ENCODE measurements at places on chromosomes 7 and 10.
A peak's percentile ranks its signal among the peaks of the same experiment; 100 is the strongest.

DNA sequence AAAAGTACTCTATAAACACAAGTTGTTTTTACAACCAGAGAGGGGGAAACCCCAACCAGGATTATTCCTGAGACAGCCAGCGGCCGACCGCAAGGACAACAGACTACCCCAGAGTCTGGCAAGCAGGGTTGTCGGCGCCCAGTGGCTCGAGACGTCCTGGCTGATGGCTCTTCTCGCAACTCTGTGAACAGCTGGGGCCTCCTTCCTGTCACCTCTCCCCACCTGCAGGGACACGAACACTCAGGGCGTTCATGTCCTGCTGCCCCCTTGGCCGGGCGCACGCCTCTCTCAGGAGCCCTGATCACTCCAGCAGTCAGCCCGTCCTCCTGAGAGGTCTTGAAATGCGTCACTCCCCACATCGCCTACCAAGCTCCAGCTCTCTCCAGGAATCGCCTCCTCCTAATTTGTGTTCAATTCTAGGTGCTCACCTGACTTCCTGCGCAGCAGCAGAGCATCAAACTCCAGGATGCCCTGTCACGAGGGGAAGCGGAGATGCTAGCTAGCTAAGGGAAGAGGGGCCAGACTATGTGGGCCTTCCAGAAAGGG lies 66.4 kb upstream of the TNRC18 start:
- DNase-seq: no peak

- DNase-seq: no peak
Observed at GRCh38 chr10:64313967-64314366, 792.8 kb downstream of the REEP3 start.

- DNase-seq: no peak
Observed at GRCh38 chr10:113613977-113614690, 49.7 kb downstream of the NRAP start.

DNA sequence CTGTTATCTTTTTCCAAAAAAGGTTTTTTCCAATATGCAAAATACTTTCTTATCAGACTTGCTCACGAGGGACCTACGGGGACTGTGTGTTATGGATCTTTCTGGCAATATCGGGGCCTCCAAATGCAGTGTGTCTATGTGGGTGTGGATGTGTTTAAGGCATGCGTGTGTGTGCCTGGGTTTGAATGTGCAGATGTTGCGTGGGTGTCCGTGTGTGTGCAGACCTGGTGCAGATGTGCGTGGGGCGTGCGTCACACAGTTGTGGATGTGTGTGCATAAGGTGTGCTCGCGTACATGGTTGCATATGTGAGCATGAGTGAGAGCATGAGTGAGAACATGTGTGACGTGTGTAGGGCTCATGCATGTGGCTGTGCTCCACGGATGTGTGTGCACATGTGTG lies 19.7 kb downstream of the NKX6-2 start:
- DNase-seq: no peak

DNA sequence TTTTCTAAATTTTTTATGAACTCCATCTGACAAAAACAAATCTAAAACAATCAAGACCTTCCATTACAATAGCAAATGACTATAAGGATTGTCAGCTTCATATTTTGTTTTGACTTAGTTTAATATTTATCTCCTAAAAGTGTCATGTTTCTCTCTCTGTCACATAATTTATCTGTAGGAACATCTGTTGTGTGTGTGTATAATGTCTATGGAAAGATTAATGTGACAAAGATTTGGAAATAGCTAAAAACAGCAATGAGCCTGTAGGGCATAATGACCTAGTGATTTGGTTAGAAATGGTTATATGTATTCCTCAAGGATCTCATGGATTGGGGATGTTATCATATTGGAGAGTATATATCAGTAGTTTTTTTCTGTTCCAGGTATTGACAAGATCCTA lies 69.6 kb upstream of the MDFIC start:
- no peak for DNase-seq

DNA sequence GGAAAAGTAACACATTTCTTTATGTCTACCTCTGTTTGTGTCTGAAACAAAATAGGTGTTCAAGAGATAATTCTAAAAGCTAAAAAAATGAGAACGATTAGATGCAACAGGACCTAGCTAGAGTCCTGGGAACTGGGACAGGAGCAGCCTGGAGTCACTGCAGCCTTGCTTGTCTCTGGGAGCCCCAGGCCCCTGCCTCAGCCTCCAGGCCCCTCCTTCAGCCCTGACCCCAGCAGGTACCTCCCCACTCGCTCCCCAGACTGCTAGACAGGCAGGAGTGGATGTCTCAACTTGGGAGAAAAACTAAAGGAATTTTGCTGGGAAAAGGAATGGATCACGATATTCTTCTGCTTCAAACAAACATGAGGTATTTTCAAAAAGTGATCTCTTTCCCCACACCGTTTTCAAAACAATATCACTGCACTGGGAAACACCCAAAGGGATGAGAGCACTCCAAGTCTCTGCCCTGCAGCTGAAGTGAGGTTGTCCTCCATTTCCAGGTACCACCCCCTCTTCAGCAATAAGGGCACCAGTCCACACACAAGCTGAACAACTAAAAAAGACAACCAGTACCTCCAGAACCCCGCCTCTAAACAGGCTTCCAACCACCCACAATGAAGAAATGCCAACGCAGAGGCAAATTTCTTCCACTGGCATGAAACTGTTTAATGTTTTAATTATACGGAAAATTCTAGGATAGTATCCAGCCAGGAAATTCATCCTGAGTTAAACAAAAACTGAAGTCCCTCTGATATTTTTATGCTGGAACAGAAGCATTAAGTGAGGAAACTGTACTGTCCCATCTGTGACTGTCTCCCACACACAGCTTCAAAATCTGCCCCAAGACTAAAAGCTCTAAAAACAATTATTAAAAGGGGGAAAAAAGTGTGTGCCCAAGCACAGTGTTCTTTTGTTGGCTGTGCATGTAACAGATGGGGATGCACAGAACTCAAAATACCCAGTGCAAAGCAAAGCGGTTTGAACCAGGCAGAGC lies 47.2 kb downstream of the XPNPEP1 start:
- no peak for DNase-seq

- DNase-seq: no peak
Observed at GRCh38 chr7:158411232-158411950, 176.2 kb downstream of the PTPRN2 start.

GRCh38 chr7:23458044-23458443 lies 12.2 kb downstream of the IGF2BP3 start:
- no peak for DNase-seq

GRCh38 chr7:104978460-104978859 lies 35.5 kb upstream of the KMT2E start:
- no peak for DNase-seq

DNA sequence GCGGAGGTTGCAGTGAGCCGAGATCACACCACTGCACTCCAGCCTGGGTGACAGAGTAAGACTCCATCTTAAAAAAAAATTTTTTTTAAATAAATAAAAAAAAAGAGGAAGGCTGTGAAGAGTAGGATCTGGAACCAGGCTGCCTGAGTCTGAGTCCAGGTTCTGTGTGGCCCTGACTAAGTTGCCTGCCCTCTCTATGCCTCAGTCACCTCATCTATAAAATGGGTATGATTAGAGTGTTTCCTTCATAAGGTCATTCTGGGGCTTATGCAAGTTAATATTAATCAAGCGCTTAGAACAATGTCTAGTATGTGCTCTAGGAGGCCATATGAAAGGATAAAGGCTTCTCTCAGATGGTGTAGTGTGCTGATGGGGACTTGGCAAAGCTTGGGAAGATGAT lies 12.3 kb downstream of the COL26A1 start:
- no peak for DNase-seq

DNA sequence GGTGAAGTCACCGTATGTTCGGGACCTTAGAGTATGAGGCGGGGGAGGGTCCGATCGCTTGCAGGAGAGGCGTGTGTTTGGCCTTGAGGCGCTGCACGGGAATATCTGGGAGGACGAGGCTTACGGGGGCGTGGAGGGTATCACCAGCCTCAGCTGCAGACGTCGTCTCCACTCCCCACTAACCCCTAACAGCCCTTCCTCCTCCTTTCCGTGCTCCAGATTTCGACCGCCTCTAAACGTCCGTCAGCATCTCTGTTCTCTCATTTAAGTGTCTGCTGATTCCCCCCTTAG lies 23.5 kb upstream of the ZNF12 start:
- peak; percentile 21 for DNase-seq

GRCh38 chr10:113600569-113600968 lies 47.7 kb downstream of the HABP2 start:
- DNase-seq: no peak

- no peak for DNase-seq
Observed at GRCh38 chr10:3780771-3781467, 4.1 kb downstream of the KLF6 start.

DNA sequence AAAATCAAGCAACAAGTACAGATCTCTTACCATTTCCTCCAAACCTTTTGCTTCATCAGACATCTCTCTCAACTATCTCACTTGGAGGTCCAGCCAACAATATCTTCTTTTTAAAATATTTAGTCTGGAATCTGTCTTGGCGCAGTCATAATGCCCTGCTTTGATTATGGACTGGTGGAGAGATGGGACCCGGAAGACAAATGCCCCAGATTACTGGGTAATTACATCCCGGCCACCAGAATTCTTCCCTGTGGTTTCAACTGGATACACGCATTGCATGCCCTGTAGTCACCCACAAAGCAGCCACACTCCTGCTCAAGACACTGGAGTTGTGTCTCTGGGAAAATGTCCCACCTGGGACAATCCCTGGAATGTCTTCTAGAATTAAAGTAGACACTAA lies 65.5 kb downstream of the BPGM start:
- DNase-seq: no peak

DNA sequence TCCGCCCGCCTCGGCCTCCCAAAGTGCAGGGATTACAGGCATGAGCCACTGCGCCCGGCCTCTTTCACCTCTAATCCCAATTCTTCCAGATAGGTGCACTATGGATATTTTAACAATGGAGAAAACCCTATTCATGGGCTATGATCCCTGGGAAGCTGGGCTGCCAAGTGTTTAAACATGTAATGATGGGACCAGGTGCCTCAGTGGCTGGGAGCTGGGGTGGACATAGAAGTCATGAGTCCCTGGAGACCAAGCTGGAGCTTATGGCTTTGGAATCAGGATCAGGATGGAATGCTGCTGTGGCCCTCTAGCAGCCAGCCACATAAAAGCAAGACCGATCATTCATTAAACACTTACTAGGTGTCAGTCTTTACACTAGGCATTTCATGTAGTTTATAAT lies 41.8 kb upstream of the IGFBP3 start:
- DNase-seq: no peak

GRCh38 chr10:8379906-8380832 lies 325.7 kb downstream of the GATA3 start:
- DNase-seq: no peak

DNA sequence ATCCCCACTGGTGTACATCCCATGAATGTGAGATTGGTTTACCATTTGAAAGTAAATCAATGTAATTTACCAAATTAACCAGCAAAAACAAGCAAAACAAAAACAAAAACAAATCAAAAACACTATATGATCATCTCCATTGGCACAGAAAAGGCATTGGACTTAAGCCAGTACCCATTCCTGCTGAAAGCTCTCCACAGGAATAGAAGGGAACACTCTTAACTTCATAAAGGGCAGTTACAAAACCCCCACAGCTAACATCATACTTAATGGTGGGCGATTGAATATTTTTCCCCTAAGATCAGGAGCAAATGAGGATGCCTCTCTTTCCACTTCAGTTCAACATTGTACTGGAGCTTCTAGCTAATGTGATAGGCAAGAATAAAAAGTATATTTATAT lies 34.1 kb downstream of the PRKG1 start:
- no peak for DNase-seq

GRCh38 chr10:67477868-67478267 lies 218.1 kb downstream of the CTNNA3 start:
- DNase-seq: no peak

- no peak for DNase-seq
Observed at GRCh38 chr10:114334301-114334700, 70.0 kb downstream of the AFAP1L2 start.

DNA sequence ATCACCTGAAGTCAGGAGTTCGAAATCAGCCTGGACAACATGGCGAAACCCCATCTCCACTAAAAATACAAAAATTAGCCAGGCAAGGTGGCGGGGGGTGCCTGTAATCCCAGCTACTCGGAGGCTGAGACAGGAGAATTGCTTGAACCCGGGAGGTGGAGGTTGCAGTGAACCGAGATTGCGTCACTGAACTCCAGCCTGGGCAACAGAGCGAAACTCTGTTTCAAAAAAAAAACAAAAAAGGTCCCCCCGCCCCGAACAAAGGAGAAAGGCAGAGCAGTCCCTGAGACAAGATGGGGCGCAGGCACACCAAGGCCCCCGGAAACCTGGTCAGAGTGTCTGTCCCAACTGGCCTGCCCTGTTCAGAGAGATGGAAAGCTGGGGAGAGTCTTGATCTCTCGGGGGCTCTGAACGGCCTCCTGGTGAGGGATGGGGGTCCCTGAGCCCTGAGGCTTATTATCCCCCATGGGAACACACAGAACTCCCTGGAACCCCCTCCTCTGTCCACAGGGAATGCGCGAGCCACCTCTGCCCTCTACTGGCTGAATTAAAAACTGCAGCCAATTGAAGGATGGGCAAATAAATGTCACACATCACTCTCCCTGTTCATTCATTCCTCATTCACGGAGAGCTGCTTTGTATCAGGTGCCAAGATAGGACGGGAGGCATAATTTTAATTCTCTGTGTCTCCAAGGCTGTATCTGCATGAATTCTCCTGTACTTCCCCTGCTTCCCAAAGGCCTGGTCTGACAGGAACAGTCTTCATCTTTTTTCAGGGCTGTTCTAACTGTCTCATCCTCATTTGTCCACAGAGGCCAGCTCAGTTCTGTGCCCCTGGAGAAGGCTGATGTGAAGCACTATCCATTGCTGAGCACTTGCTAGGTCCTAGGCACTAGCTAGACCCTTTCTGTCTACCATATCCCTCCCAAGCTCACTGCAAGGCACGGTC lies 28.9 kb downstream of the MAT1A start:
- DNase-seq: peak; percentile 65

DNA sequence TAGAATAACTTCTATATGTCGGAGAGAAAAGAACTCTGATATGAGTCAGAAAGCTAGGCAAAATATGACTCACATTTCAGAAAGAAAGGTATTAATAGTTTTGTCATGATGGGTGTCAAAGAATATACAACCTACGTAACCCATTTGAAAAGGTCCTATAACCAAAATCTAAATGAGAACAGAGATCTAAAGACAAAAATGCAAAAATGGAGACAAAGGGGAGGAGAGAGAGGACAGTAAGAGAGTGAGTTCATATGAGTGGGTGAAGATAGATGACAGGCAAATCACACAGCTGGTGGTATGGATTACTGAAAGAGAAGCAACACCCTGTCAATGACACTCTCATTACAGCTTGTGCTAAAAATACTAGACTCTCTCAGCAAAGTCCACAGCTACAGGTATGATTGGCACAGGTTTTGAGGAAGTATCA lies 25.6 kb downstream of the ANKMY2 start:
- no peak for DNase-seq

DNA sequence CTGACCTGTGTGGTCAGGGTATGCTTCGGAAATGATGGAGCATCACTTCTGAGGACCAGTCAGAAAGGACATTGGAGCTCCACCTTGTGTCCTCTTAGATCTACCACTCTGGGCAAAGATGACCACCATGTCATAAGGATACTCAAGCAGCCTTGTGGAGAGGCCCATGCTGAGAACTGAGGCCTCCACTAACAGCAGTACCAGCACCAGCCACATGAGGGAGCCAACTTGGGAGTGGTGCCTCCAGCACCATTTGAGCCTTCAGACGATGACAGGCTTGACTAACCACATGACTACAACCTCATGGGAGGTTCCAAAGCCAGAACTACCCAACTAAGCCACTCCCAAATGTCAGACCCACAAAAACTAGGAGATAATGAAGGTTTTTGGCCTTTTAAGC lies 116.0 kb downstream of the NPTX2 start:
- peak; percentile 82 for DNase-seq
